ENCODE measurements at places on chromosomes 1 and 21.

- DNase-seq = no peak
Measured at GRCh38 chr1:12275370-12275769, 45.5 kb downstream of the VPS13D start.

DNA sequence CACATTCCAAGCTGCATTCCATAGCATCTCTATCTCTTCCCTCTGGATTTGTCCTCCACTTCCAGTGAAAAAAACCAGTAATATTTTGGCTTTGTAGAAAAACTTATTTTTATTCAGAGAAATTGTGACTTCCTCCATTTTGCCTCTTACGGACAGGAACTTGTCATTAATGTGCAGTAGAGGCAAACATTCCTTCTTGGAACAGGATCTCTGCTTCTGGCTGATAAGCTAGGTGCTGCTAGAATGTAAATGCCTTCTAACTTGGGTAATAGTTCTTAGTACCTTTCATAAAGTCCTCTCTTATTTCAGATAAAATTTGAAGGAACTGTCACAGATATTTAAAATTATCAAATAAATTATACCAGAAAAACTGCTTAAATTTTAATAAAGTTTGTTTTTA, 707.8 kb downstream of the USP25 start:
- DNase-seq = no peak

DNA sequence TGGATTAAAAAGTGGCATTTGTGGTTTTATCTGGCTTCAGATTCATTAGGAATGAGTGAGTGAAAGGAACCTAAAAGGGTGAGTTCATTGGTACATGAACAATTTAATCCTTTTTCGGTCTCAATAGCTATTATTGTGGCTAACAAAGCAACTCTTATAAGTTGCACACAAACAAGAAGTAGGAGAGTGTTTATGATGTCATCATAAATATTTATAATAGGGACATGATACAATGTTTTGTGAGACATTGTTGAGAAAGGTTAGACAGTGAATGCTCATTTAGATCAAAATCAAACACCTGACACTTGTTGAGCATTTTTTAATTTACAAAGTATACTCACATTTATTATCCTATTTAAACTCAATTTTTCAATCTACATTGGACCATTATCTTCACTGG, 363.4 kb downstream of the PDE4B start:
- DNase-seq = no peak

- no peak for DNase-seq
Measured at GRCh38 chr1:71156590-71156989, 75.8 kb upstream of the ZRANB2 start.

DNA sequence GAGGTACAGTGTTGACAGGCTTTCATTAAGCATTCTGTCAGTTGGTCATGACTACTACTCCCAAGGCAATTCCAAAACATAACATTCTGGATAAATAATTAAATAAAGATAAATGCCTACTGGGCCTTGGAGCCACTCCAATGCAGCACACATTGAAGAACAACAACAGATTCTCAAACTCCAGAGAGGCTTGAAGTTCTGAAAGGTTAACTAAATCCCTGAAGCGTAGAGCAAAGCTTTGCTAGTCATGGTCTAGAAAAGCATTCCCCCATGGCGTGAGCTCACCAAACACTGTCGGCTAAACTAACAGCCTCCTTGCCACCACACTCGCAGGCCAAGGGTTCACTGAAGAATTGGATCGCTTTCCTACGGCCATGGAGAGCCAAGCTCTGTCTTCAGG, 268.0 kb downstream of the ATG4C start:
- DNase-seq = no peak

DNA sequence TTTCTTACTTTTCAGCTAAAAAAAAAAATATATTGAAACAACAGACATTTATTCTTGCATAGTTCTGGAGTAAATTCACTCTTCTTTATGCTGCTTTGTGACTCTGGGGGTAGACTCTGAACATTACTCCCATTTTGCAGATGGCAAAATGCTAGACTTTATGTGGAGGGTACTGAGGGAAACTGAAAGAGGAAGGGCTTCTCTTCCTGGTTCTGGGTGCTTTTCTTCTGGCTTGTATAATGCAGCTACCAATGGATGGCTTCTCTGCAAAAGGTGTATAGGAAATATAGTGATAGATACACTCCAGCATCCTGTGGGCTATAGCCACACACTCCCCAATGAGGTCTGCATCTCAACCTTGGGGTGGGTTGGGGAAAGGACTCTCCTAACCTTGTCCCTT, 19.7 kb upstream of the ZBTB40 start:
- DNase-seq = no peak

DNA sequence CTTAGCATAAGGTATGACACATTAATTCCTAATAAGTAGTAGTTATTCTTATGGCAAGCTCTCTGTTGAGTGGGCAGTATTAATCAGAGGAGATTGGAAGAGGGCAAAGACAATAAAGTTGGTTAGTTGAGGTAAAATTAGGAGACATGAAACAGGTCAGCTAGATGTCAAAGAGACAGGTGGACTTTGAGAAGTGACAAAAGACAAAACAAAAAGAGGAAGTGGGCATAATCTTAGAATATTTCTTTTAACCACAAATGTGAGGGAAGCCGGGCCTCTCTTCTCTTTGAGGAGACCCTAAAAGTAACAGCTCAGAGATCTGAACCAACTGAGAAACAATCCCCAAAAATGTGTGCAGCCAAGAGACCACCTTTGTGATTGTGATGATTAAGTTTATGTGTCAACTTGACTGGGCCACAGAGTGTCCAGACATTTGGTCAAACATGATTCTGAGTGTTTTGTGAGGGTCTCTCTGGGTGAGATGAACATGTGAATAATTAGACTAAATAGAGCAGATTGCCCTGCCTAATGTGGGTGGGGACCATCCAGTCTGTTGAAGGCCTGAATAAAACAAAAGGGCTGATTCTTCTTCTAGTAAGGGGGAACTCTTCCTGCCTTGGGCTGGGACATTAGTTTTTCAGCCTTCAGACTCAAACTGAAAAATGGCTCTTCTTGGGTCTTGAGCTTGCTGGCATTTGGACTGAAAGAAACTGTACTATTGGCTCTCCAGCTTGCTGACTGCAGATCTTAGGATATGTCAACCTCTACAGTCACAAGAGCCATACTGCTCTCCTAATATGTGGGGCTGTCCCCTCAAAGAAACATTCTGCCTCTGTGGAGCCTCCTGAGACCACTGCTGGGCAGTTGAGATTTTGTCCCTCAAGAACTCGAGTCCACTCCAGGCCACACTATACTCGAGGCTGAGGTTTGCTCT, 40.0 kb downstream of the FCRL5 start:
- DNase-seq = no peak

- DNase-seq = no peak
Measured at GRCh38 chr21:28214786-28215185, 777.9 kb downstream of the LTN1 start.

- no peak for DNase-seq
Measured at GRCh38 chr1:95615421-95615820, 381.4 kb downstream of the RWDD3 start.

- no peak for DNase-seq
Measured at GRCh38 chr1:170027760-170028159, 46.7 kb downstream of the KIFAP3 start.

- DNase-seq = no peak
Measured at GRCh38 chr1:27109103-27109822, 45.7 kb downstream of the SLC9A1 start.

GRCh38 chr1:47213230-47213963, 18.6 kb downstream of the TAL1 start:
- DNase-seq = no peak

DNA sequence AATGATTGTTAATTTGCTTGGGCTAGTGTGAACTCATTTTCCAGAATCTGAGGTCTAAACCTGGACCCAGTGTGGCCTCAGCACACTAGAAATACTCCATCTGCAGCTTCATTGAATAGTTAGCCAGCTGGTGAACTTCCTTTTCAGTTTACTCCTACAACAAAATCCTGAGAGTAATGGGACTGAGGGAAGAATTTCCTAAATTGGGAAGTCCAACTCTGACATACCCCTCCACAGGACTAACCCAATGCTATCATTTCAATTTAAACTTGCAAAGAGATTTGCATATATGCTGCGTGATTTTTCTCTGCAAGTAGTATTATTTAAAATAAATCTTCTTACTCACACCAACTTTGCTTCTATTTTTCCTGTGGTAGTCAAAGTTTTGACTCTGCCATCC, 27.8 kb upstream of the PIGC start:
- no peak for DNase-seq

DNA sequence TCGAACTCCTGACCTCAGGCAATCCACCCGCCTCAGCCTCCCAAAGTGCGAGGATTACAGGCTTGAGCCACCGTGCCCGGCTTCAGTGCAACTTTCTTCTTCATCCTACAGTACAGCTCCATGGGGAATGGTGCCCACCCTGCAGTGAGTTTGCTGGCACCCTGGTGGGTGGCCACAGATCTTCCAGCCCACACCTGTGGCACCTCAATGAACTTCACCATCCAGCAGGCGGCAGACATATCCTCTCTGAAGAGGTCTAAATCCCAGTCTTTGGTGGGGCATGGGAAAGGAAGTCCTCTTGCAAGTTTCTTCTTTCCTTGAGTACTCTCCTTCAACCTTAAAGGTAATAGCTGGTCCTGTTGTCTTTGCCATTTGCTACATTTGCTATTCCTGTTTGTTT, 18.1 kb upstream of the ZBTB8A start:
- no peak for DNase-seq

GRCh38 chr1:228866468-228866867, 131.2 kb downstream of the RHOU start:
- no peak for DNase-seq

DNA sequence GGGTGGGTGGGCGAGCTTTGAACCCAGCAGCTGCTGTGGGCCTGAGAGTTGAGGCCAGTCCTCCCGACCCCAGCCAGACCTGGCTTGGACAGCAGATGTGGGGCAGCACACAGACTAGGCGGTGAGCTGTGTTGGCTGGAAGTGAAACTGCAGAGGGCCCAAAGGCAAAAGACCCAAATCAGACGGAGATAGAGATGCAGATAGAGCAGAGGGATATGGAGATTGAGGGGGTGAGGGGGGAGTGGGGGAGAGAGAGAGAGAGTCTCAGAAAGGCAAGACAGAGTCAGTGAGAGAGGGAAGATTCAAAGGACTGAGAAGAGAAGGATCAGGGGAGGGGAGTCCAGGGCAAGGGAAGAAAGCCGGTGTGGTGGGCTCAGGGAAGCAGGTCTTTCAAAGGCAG, 17.0 kb upstream of the POU3F1 start:
- DNase-seq = no peak

DNA sequence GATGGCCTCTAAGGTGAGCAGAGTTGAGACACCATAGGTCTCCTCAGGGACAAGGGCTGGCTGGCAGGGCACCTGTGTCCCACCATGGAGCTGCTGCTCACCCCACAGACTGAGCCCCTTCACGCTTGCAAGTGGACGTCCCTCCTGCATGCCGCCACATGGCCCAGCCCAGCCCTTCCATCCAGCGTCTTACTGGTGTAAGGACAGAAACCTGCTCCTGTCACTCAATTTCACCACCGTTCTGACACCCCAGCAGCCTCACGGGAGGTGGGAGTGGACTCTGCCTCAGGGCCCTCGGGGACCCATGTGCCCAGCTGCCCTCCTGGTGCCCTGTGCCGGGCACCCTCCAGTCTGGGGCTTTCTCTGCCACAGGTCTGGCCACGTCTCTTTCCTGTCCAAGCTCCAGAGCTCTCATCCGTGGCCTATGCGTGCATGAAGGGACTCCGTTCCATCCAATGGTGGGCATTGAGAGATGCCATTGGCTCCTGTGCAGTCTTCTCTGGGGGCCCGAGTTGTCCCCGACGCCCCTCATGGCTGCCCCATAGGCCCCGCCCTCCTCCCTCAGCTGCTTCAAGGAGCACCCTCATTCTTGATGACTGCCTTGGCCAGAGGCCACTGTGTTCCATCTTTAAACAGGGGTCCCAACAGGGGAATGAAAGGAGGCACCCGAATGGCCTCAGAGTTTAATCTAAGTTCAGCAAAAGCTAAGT, 42.6 kb upstream of the COL6A1 start:
- no peak for DNase-seq

GRCh38 chr1:88519156-88519555, 164.9 kb upstream of the PKN2 start:
- no peak for DNase-seq

DNA sequence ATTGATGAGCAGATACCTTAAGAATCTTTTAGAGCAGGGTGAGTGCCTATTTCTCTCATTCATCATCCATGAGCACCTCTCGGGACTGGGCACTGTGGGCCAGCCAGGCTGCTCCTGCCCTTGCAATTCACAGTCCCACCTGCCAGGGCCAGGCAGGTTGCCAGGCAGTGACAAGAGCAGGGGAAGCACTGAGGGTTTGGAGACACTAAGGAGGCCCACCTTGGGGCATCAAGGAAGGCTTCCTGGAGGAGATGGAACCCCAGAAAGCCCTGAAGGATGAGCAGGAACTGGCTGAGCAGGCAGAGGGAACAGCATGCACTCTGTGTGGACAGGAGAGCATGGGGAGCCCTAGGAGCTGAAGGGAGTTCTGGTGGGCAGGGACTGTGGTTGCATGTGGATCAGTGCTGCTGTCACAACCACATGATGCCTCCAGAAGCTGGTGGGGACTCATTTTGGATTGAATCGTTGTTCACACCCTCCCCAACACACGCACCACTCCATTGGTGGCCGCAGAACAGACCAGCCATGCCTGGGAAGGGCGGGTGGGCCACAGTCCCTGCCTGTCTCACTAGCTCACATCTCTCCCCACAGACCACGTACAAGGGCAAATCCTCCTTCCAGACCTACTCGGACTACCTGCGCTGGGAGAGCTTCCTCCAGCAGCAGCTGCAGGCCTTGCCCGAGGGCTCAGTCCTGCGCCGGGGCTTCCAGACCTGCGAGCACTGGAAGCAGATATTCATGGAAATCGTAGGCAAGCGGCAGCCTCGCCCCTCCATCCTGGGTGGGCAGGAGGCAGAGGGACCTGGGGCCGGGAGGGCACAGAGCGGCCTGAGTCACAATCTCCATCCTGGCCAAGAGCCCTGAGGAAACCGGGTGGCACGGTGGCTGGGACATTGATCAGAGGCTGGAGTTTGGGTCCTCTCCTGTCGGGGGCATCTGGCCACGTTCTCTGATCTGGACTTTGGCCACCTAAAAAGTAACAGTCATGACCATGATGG, 55.1 kb downstream of the DISP3 start:
- no peak for DNase-seq

DNA sequence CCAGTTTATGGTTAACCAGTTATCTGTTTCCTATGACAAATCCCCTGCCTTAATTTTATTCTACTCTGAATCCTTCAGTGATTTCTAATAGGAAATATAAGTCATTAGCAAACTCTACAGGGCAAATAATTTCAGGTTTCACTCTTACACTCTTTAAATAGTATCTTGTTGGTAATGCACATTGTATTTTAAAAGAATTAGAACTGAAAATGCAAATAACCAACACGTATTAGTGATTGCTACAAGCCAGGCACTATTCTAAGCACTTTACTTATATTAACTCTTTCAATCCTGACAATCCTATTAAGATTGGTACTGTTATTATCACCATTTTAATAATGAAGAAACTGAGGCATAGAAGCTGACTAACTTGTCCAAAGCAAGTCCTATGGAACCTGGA, 48.3 kb upstream of the LHX8 start:
- no peak for DNase-seq

Data from AG09309 (cell line).